ENCODE measurements at places on chromosomes 12 and 14. TPM values are rescaled to one million over a fixed set of nuclear protein-coding genes. Genes with fewer than 3 reads are reported as not detected.

DNA sequence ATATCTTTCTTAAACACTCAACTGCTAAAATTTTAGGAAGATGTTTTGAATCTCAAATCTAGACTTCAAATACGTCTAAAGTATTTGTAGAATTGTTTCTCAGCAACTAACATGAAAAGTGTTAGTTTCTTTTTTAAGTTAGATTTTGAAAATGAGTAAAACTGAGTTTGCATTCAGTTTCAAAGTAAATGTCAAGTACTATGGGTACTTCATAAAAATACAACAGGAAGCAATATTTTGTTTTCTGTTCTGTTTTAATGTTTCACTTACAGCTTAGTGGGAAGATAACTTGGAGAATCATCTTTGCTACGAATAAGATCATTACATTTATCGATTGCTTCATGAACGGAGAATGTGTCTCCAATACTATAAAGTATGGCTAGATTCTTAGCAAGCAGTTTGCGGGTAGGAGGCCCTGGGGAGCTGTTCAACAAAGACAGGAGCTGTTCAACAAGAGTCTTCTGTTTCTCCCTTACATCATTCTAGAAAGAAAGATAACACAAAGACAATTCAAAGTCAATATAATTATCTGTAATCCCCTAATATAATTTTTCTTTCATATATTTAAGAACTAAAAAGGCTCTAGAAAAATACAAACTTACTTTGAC is 20.2 kb downstream of the HEATR5A start:
- DNase-seq, result no peak

GRCh38 chr14:72476657-72477499 is 417.0 kb downstream of the DPF3 start:
- no peak for DNase-seq

DNA sequence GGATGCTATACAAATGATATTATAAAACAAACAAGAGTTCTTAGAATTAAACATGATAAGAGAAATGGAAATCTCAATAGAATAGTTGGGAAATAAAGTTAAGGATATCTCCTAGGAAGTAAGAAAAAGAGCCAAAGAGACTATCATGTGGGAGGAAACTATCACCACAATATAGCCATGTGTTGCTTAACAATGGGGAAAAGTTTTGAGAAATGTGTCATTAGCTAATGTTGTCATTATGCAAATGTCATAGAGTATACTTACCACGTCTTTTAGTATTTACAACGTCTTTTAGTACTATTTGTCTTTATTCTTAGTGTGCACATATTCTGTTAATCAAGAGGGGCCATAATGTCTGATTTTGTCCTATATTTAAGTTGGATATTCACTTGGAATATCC is 58.7 kb downstream of the ZNF641 start:
- no peak for DNase-seq

TOMM20L gene
- not detected for total RNA-seq

GRCh38 chr14:56199095-56199981 is 81.1 kb downstream of the PELI2 start:
- DNase-seq, result no peak

GRCh38 chr12:47821346-47821706 is 1.6 kb upstream of the HDAC7 start:
- no peak for DNase-seq

GRCh38 chr12:88202500-88202899 is 60.4 kb downstream of the TMTC3 start:
- no peak for DNase-seq

LTB4R gene
- total RNA-seq, result 16.7 TPM

FITM1 gene
- total RNA-seq, result 1.2 TPM

GRCh38 chr12:104414581-104415341 is 42.0 kb upstream of the CHST11 start:
- DNase-seq, result no peak

- DNase-seq, result no peak
These were observed 36.5 kb upstream of the SELPLG start for GRCh38 chr12:108670066-108670631.

RNF41 gene
- total RNA-seq, result 128 TPM

HOXC10 gene
- total RNA-seq, result not detected

DNA sequence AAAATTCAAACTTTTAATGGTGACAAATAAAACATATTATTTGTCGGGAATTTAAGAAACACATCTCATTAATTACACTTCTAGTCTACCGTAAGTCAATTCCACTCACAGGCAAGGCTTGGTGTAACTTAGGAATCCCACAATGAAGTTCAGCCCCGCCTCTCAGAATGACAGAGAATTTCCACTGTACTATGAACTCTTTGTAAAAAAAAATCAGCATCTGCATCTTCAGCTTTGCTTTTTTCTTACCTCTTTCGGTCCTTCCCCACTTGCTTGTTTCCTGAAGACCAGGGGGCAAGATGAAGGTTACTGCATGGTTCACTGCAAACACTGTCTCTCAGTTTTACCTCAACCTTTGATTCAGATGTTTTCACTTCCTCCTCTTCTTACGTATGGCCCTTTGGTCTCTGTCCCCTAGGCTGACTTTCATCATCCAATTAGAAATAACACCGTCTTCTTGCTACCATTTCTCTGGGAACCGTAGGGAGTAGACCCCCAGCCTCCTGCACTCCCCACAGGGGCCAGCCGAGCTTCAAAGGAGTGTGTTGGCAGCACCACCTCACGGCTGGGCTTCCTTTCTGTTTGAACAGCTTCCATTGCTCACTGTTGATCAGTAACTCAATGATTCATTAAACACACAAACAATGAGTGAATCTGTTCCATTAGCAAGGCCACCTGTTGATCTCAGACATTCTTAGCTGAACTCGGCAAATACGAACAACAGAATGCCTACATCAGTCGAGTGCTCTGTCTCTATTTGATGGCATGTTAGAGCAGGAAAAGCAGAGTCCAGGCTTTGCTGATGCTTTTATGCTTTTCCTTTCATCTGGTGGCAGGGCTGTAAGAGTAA is 343.0 kb downstream of the BMP4 start:
- DNase-seq, result no peak

CHFR gene
- 59.9 TPM for total RNA-seq

DNA sequence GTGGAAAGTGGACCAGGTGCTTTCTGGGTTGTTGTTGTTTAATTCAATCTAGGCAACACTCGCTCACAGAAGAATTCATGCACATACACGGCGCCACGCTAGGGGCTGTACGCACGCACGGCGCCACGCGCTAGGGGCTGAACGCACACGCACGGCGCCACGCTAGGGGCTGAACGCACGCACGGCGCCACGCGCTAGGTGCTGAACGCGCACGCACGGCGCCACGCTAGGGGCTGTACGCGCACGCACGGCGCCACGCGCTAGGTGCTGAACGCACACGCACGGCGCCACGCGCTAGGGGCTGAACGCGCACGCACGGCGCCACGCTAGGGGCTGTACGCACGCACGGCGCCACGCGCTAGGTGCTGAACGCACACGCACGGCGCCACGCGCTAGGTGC is 54.3 kb downstream of the NINJ2 start:
- DNase-seq, result no peak

DNA sequence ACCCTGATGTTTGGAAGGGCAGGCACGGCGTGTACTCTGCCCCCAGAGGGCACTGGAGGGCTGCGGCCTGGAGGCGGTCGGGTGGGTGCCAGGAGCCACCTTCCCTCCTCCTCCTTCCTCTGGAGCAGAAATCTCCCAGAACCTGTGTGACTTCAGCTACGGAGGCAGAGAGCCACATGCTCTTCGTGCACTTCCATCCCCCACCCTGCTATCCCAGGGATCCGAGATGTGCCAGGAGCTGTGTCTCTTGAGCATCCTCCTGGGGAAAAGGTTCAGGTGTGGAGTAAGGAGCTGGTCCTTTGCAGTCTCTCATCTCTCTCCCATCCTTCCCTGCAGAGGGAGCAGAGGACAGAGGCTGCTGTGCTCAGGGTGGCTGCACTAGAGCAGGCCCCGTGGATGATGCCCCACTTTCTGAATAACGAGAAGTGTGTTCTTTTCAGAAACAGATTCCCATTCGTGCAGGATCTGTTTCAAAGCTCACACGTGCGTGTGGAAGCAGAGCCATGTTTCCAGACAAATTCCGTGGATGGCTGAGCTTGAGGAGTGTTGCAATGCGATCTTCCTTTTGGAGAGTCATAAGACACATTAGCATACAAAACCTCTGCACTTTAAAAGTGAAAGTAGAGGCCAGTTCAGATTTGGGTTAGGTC is 162.9 kb downstream of the ADGRD1 start:
- DNase-seq, result no peak

DNA sequence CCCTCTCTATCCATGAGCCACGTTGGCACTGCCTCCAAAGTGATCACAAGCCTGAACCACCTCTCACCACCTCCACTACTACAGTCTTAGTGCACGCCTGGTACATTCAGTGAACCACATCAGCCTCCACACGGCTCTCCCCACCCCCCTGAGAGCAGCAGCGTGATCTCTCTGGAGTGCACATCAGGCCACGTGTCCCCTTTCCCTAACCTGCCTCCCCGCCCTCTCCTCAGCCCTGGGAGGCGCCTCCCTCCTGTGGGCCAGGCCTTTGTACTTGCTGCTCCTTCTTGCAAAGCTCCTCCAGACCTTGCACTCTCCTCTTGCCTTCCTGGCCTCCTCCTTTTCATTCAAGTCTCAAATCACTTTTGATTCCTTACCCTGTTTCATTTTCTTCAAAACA is 49.8 kb downstream of the SLC6A12 start:
- DNase-seq, result no peak

GRCh38 chr12:88411689-88412088 is 168.6 kb downstream of the KITLG start:
- DNase-seq, result no peak

ADAMTS20 gene
- total RNA-seq, result not detected

CCDC184 gene
- 0.56 TPM for total RNA-seq

DNA sequence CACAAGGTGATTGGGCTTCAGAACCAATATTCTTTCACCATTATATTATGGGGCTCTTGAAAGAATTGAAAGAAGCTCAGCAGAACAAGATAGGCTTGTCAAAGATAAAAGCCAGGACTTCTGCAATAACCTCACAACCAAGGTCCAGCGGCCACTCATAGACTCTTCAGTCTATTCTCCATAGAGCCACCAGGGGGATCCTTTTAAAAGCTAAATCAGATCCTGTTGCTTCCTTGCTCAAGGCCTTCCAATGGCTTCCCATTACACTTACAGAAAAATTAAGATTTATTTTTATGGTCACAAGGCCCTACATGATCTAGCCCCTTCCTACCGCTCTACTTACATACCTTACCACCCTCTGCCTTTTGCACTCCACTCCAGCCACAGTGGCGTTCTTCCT is 169.6 kb downstream of the C12orf42 start:
- no peak for DNase-seq

DNA sequence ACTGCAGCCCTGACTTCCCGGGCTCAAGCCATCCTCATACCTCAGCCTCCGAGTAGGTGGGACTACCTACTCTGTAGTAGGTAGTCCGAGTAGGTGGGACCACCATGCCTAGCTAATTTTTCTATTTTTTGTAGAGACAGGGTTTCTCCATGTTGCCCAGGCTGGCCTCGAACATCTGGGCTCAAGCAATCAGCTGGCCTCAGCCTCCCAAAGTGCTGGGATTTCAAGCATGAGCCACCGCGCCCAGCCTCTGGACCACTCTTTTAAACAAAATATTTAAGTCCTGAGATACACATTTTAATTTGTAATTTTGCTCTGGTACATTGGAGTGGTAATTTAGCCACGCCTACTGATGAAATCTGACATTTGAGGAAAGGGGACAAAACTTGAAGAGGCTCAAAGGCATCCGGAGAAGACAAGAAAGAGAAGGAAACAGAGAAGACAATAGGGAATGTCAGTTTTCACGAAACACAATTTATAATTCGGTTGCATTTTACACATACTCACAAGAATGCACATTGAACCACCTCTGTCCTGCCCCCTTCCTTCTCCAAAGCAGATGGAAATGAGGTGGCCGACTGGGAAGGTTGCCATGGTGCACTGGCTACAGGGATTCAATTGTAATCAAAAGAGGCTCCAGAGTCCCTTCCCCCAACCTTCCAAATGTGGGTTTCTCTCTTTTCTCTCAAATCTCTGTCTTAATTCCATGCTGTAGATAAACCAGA is 9.7 kb upstream of the TUBA1A start:
- no peak for DNase-seq

CPNE6 gene
- not detected for total RNA-seq

DNA sequence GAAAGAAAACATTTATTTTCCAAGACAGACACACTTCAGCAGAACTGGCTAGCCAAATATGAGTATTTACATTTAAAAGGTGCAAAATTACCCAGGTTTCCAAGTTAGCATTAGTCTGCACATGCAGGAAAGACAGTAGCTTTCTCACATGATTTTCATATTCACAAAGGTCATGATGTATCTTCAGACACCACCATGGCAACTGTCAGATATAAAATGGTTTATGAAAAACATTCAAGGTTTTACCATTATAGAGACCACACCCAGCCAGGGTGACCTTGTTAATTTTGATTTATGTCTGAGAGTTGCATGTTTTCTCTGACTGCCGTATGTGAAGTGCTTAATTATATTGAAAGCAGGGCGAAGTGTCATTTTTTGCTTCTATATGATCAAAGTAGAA is 91.2 kb downstream of the GXYLT1 start:
- DNase-seq, result no peak

OR6C2 gene
- not detected for total RNA-seq

DNA sequence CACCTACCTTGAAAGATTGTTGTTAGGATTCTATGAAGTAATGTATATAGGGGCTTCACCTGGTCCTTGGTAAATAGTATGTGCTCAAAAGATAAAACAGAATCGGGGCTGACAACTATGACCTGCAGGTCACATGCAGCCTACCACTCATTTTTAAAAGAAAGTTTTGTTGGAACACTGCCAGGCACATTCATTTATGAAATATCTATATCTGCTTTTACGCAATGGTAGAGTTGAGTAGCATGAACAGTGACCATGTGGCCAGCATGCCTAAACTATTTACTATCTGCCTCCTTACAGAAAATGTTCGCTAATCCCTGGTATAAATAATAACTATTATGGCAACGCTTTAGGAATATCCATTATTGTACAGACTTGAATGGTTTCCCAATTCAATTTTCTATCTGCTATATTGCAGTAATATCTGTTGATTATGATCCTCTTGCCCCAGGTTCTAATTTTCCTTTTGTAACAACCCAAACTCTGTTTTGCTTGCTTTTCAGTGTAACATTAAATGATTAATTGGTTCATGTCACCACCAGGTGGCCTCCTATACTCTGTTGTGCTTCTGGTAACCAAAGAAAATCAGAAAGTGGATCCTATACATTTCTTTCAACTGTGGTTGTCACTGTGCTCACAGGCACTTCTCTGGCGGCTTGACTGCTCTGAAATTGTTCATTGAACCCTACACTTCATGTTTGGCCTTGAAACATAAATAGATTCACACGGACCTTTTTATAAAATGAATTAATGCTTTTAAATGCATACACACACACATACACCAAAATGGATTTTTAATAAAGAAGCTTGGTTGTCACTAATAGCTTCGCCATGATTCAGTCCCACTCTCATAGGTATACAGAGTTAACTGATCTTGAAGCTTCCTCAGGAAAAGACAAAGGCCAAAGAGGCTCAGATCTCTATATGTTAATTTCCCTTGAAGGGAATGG is 227.7 kb upstream of the NPAS3 start:
- no peak for DNase-seq

GRIN2B gene
- 3.8 TPM for total RNA-seq

- DNase-seq, result no peak
These were observed 49.9 kb upstream of the TBX3 start for GRCh38 chr12:114733919-114734318.

GRCh38 chr12:99450036-99450630 is 197.4 kb upstream of the GARIN6 start:
- DNase-seq, result no peak
